Ureter (tissue), 1 donor: ENCODE measurements at places on chromosomes 2 and 18. TPM values are rescaled to one million over a fixed set of nuclear protein-coding genes. Genes with fewer than 3 reads are reported as not detected.

CFLAR gene
- total RNA-seq, result 187 TPM

WNT6 gene
- 0.78 TPM for total RNA-seq

STAM2 gene
- total RNA-seq, result 54.0 TPM

CXCR4 gene
- 23.2 TPM for total RNA-seq

IL18RAP gene
- 2.6 TPM for total RNA-seq

SATB2 gene
- 2.7 TPM for total RNA-seq

ZSWIM2 gene
- not detected for total RNA-seq
